Esophagus squamous epithelium (tissue), 5 donors: ENCODE measurements at places on chromosomes 1 and 21.

DNA sequence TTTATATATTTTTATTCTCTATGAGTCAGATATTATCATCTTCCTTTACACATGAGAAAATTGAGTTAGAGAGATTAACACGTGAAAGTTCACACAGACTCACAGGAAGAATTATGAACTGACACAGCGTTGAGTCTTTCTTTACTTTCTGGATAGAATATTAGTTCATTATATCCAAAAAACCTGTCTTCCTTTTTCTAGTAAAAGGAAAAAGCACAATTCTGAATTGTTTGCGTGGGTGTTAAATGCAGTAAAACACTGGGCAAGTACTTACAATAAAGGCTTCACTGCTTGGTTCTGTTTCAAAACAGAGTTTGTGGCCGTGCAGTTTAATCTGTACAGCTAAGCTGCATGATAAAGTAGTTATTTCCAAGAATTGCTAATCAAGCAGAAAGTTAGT lies 10.8 kb downstream of the MAGI3 start:
- DNase-seq: no peak

GRCh38 chr1:87044840-87045239 lies 130.4 kb downstream of the HS2ST1 start:
- no peak for DNase-seq

DNA sequence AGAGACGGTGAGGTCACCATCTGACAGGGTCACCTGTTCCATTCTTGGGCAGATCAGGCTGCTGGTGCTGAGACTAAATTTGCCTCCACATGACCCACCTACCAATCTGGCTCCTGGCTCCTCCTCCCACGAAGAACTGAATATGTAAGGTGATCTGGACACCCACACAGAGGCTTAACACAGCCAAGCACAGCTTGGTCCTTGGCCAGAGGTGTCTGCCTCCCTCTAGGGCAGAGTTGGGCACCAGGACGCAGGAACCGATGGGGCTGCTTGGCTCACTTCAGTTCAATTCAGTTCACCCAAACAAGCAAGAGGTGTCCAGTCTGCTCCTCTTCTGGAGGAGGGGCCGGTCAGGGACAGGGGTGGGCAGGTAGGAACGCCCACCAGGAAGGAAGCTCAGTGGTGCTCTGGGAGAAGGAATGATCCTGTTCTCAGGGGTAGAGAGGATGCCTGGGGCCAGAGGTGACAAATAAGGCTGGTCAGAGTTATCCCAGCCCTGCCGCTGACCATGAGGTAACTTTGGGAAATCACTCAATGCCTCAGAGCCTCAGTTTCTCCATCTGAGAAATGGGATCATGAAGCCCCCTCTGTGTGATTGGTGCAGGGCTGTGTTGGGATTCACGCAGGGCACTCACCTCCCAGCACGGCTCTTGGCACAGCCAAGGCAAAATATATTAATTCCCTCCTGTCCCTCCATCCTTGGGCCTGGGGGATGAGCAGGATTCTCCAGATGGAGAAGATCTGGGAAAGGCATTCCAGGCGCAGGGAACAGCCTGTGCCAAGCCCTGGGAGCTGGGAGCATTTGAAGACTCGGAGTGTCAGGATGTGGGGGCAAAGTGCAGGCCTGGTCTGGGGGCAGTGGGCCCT lies 284.5 kb downstream of the PTPRU start:
- no peak for DNase-seq

- DNase-seq: no peak
These were observed 20.8 kb upstream of the RLF start for GRCh38 chr1:40140211-40140973.

- no peak for DNase-seq
These were observed 95.9 kb downstream of the LMO4 start for GRCh38 chr1:87424541-87424940.

- DNase-seq: no peak
These were observed 34.1 kb downstream of the EXTL2 start for GRCh38 chr1:100860397-100860991.

DNA sequence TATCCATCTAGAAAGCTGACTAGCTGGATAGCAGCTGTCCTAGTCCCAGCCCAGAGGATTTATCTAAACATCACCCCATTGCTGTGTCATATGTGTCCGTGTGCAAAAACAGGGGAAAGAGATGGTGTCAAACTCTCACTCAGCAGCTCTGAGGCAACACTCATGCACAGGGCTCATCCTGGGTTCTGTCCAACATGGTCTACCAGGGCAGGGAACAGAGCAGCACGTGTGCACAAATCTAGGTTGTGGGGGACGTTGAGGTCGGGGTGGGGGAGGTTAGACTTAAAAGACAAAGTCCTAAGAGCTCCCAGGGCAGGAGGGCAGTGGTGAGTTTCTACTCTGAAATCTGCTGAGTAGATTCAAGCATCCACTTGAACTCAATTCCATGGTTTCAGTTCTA lies 16.2 kb downstream of the PI4KB start:
- no peak for DNase-seq

DNA sequence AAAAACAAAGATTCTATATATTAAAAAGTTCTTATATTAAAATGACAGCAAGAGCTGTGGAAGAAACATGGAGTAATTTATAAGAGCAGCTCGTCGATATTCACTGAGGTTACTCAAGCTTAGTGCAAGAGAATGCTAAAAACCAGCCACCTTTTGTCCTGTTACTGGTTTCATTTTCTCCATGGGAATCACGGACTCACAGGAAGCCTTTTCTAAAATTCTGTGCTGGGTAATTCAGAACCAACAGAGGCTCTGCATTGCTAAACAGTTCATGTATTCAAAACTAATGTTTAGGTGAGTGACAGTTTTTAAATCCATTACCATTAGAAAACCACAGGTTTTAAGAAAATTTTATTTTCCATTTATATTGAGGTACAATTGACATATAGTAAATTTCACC lies 147.8 kb upstream of the MAP1LC3C start:
- no peak for DNase-seq

DNA sequence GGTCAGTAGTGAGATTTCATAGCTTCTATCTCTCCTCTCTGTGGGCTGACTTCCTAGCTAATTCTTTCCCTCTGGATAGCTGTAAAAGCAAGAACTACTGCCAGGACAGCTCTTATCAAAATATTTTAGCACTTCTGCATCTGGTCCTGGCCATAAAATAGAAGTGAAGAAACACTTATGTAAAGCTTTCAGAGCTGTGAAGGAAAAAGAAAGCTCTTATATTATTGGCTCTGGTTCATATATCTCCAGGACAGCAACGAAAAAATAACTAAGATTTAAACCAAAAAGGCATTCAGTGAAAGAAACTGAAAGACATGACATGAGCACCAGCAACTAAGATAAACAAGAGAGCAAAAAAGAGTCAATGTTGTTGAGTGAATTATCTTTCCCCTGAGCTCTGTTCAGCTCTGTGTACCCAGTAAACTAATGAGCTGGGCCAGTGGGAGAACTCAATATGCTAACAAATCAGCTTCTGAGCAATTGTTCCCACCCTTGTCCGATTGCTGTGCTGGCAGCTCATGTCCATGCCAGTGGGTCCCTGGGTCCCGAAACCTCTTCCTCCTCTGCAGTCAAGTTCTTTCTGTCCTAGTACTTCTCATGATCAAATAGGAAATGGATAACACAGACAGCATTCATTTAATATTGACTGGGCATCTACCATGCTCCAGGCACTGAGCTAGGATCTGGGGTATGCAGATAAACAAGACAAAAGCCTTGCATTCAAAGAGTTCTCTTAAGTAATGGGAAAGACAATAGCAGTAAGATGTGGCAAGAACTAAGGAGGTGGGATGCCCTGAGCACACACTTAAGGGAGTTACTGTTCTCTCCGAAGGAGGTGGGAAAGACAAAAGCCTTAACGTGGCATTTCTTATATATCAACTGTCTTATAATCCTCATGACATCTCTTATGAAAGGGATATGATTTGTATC lies 45.3 kb upstream of the MAN1A2 start:
- DNase-seq: no peak

- no peak for DNase-seq
These were observed 954 bp downstream of the MYOG start for GRCh38 chr1:203084588-203085527.

DNA sequence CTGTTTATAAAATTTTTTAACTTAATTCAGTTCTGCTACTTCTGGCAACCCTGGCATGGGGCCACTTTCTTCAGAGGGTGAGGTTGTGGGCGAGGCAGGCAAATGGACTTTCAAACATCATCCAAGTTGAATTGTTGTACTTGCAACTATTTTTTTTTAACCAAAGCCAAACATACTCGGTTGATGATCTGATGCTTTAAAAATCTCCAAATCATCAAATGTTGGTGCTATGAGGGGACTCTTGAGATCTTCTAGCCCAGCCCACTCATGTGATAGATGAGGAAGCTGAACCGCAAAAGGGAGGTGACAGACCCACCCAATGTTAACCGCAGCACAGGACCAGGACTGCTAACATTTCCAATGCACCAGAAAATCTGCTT lies 6.7 kb downstream of the SLC1A7 start:
- no peak for DNase-seq

DNA sequence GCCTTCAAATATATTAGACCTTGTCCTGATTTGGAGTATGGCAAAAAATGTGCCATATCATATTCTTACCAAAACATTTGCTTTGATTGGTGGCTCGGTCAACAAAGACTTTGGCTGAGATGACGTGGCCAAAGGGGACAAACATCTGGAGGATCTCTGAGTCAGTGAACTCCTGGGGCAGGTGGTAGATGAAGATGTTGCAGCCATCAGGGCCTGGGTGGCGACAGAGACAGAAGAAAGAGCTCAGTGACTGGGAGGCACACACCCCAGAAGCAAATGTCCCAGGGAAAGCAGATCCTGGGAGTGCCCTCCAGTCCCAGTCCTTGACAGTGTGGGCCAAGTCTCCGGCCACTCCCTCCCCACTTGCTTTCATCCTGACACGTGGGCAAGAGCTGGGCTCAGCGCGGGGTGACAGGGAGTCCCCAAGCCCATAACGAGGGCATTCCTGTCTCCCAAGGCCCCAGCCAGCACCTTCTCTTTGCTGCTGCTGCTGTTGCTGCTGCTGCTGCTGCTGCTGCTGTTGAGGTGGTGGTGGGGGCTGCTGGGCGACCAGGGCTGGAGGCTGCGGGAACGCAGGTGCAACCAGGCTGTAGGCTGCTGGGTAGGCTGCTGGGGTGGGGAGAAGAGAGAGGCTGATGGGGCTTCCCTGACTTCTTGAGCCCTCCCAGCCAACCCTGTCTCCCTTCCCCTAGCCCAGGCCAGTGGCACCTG lies 10.7 kb downstream of the CELF3 start:
- no peak for DNase-seq

GRCh38 chr1:63590166-63590560 lies 3.0 kb upstream of the PGM1 start:
- DNase-seq: no peak

DNA sequence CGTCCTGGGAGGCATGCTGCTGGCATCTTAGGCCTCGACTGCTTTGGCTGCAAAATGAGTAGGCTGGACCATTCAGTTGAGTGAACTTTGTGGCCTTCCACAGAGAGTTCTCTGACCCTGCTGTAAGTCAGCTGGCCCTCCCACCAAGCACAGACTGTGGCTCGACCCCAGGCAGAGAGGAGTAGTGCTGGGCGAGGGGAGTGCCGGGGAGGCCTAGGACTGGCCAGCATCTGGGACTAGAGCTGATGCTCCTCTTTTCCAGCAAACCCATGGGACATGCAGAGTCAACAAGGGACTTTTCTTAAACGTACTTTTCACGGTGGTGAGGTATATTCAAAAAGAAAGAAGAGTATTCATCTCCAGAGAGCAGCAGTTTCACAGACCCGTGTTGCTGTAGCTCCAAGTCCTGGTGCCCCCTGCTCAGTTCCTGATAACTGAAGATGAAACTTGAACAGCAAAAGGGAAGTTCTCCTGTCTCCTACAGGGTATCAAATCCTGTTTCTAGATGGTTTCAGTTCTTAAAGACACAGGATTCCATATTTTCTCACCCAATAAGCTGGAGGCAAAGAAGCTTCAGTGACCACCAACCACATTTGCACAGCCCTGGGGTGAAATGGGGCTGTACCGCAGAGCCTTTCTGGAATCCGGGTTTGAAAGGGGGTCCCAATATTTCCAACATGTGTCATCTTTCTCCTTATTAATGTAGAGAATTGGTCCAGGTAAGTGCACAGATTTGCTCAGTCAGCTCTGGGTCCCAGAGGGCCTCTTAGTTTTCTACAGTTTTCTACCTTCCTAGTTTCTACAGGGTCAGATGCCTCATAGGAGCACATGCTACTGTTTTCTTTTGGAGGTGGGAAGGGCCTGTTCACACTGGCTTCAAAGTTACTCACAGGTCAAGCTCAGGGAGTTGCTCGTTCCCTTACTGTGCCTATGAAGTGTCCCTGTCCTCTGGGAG lies 20.9 kb downstream of the BATF3 start:
- no peak for DNase-seq

DNA sequence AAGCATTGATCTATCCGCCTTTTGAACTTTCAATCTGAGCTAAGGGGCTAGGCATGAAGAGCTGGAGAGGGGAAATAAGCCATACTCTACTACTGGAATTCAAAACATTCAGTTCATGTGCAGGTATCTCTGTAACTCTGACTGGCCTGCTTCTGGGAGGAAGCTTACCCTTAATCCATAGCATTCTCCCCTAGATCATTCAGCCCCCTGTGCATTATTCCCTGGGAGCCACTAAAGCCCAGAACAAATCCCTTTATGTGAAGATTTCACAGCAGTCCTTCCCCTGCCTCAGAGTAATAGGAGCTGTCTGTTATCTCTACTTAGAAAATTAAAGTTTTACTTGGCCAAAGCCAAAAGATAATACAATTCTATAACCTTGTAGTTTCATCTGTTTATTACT lies 300.7 kb downstream of the SEC16B start:
- DNase-seq: no peak

DNA sequence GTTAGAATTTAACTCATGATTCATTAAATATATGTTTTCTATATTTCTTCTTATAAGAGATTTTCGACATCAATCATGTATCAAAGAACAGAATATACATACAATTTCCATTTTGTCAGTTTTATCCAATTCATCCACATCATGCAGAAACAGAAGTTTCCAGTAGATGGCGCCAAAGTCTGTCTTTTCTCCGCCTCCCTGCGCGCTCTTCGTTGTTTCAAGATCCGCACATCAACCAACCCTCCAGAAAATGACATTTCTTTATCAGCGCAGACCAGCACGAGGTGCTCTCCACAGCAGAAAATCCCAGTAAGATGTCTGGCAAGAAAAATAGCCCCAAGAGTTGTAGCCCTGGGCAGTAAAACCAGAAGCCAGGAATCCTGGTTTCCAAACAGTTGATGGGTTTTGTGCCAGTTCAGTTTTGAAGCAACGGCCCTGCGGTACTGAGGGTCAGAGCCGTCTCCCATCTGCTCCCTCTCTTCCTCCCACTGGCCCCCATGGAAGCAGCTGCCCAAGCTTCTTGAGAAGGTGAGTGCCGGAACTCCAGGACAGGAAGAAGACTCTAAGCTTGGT lies 38.6 kb upstream of the GPR137B start:
- DNase-seq: no peak
